NCI-H345 (cell line): ENCODE measurements at places on chromosomes 1 and 21.

GRCh38 chr1:227712648-227713047 is 22.5 kb downstream of the JMJD4 start:
- DNase-seq = no peak

GRCh38 chr1:243406424-243406823 is 150.6 kb downstream of the SDCCAG8 start:
- DNase-seq = no peak

DNA sequence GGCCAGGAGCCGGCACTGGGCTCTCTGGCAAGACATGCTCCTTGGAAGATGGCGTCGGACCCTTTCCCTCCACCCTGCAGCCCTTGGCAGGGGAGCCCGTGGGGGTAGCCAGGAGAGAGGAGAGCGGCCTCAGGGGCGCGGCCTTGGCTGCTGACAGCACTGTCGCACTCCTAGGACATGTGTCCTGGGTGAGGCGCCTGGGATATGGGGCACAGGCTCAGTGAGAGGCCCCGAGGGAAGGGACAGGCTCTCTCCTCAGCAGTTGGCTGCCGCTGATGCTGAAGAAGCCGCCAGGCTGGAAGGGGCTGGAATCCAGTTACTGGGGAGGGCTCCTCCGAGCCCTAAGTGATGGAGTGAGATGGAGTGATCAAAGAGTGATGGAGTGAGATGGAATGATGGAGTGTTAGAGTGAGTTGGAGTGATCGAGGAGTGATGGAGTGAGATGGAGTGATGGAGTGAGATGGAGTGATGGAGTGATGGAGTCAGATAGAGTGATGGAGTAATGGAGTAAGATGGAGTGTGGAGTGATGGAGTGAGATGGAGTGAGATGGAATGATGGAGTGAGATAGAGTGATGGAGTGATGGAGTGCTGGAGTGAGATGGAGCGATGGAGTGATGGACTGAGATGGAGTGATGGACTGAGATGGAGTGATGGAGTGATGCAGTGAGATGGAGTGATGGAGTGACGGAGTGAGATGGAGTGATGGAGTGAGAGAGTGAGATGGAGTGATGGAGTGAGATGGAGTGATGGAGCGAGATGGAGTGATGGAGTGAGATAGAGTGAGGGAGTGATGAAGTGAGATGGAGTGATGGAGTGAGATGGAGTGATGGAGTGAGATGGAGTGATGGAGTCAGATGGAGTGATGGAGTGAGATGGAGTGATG is 27.6 kb upstream of the PKP1 start:
- no peak for DNase-seq

GRCh38 chr1:10557714-10558113 is 83.0 kb downstream of the PEX14 start:
- no peak for DNase-seq

- no peak for DNase-seq
Observed at GRCh38 chr1:192277635-192278034, 39.2 kb upstream of the RGS21 start.

- DNase-seq = no peak
Observed at GRCh38 chr1:119266386-119266785, 102.2 kb upstream of the HAO2 start.

GRCh38 chr1:119124764-119125163 is 15.7 kb downstream of the WARS2 start:
- no peak for DNase-seq

DNA sequence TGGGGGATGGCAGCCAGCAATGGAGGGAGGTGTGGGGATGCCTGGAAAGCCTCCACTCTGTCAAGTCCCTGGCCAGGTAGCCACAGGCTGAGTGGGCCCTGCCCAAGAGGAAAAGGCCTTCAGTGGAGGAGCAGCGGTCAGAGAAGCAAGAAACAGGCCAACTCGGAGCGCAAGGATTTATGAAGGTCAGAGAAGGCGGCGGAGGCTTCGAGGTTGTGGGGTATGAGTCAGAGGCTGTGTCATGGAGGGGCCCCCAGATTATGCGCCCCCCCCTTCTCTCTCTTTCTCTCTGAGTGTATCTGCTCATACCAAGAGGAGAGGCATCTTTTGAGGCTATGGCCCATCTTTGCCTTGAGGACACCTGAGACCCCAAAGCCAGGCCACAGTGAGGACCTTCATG is 99.5 kb downstream of the CASZ1 start:
- DNase-seq = no peak

DNA sequence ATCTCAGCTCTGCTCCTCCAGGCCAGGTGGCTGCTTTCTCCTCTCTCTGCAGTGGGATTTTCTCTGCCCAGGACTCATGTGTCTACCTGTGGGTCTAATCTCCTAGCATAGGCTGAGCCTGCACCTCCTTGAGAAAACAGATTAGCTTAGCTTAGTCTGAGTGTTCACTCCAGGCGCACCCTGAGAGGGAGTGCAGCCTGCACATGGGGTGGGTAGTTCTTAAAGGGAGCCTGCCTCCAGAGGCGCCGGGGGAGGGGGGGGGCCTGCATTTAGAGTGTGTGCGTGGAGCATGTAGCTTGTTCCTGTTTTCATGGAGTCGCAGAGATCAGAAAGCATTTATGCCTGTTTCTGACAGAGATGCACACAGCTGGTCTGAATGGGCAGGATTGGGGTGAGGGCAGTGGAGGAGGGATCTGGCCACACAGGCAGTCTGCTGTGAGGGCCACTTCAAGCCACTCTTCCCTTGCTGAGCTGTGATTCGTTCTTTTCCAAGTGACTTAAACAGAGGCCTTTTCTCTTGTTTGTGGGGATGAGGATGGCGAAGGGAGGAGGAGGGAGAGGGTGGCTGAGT is 45.2 kb downstream of the GALNT2 start:
- DNase-seq = no peak

- no peak for DNase-seq
Observed at GRCh38 chr1:15410884-15411245, 1.2 kb downstream of the EFHD2 start.

DNA sequence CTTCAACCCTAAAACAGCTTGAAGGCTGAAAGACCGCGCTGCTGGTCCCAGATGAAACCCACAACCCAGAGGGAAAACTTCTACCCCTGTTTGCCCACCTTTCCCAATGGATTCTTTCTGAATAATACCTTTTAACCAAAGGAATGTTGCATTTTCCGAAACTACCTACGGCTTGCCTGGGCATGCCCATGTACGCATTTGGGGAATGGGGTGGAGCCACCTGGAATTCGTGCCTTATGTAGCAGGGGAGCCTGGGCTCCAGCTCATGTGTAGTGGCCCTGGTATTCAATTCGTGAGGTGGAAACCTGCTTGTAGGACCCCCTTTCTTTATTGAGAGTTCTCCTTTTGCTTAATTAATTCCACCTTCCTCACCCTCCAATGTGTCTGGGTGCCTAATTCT is 256.6 kb upstream of the RGS18 start:
- DNase-seq = no peak

- DNase-seq = peak; percentile 72
Observed at GRCh38 chr1:153617663-153618062, 1.5 kb upstream of the S100A14 start.

- no peak for DNase-seq
Observed at GRCh38 chr1:184590163-184590750, 164.4 kb downstream of the EDEM3 start.

GRCh38 chr21:33228455-33228854 is 1.3 kb upstream of the IFNAR2 start:
- DNase-seq = no peak

DNA sequence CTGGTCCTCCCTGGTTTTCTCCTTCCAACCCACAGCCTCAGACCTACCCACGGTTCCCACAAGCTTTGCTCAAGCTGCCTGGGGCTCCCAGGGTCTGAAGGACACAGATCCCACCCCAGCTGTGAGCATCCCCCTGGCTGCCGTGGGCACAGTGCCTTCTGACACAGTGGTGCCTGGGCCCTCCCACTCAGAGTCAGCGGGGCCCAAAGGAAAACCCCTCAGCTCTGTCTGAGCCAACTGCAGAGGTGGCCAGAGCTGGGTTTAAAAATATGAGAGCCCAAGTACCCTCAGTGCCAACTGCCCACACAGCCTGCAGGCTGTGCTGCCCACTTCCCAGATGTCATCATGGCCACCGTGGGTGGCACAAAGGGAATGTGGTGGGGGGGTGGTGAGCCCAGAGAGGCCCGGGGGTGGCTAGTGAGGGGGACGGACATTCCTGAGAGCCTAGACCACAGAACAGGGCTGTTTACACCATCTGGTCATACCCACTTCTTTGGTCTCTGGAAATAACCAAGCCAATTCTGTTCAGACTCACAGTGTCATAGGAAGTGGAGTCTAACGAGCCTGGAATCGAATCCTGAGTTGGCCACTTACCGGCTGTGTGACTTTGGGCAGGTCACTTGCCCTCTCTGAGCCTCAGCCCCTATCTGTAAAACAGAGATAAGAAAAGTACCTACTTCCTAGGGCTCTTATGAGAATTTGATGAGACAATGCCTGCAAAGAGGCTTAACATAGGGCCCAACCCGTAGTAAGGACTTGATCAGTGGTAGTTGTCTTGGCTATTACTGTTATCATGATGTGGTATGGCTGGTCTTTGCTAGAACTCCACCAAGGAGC is 85.5 kb downstream of the CAMK2N1 start:
- no peak for DNase-seq

DNA sequence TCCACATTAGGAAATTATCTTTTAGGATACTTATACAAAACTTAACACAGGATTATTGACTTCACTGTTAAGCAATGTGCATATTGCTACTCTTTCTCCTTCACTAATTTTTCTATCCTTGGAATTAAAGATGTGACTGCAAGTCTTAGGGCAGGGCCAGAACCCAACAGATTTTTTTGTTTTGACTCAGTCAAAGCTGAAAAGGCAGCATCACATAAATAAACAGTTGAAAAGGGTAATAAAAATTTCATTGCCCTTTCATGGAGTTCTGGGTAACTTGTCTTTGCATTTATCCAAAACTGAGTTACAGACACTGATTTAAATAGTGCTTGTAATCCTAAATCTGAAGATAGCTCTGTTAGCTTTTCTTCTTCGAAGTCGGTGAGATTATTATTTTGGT is 1.9 kb upstream of the TMEM35B start:
- no peak for DNase-seq

DNA sequence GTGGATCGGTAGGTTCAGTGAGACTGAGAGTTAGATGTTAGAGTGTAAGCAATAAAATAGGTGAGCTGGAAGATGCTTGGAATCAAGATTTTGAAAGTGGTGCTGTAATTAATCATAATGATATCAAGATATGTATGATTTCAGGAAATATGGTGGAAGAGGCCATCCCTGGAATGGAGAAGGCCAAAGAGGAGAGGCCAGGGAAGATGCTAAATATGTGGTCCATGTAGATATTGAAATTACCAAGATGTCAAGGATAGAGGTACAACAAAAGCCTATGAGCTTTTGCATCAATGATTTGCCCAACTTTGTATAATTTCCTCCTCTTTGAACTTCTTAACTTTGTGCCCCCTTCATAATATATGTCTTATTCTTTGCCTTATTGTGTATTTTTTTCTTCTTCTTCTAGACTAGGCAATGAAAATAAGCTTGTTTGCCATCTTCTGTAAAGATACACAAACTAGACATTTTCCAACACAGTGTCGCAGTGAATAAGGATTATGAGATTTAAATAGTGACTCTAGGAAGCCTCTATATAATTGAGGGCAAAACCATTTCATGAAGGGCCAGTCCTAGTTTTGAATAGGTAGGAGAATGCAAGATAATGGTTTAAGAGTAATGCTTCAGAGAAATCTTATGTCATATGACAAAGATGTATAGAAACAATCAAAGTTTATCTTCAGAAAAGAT is 8.9 kb downstream of the PTGS2 start:
- no peak for DNase-seq

GRCh38 chr21:14722841-14723483 is 176.8 kb upstream of the SAMSN1 start:
- no peak for DNase-seq

DNA sequence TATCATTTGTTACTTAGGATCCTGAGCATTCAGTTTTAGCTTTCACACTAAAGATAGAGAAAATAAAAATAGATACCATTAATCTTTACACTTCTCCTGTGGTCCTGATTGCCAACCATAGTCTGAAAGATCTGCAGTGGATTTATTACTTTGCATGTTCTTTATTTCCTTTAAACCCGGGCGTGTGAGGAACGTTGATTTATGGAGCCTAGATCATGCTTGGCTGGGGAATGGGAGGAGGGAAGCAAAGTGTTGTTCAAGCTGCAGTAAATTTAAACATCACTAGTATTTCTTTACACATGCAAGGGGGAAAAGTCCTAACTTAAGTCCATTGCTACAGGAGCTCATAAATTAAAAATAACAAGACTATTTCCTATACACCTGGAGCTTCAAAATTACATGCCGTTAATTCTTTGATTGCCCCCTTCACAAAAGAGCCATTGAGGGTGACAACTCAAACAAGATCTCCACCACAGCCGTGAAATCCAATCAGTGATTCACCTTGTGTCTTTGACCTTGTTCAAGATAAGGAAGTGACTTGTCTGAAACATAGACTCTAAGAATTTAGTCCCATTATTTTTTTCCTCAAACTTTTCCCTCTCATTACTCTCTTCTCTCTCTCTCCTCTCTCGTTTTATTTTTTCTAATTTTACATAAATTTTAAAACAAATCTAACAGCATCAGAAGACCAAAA is 282.7 kb downstream of the KIF26B start:
- no peak for DNase-seq

- DNase-seq = no peak
Observed at GRCh38 chr1:10904396-10905358, 107.8 kb upstream of the TARDBP start.

GRCh38 chr1:12342401-12343003 is 112.7 kb downstream of the VPS13D start:
- peak; percentile 76 for DNase-seq

DNA sequence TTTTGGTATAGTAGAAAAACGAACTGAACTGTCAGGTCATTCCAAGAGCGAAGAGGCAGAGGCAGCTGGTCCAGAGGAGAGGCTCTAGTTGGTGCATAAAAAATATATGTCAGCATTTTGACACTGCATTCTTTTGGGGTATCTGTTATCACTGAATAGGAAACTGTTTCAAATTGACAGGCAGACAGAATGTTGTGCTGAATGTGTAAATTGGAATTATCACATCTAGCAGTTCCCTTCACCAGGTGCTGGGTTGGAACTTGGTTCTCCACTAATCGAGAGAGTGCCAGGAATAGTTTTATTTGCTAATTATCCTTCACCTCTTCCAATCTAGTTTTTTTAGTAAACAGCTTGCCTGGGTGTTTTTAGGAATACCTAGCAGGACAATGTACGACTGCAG is 52.2 kb downstream of the ADGRL2 start:
- DNase-seq = no peak

GRCh38 chr1:89821322-89822108 is 683 bp downstream of the LRRC8D start:
- peak; percentile 67 for DNase-seq

DNA sequence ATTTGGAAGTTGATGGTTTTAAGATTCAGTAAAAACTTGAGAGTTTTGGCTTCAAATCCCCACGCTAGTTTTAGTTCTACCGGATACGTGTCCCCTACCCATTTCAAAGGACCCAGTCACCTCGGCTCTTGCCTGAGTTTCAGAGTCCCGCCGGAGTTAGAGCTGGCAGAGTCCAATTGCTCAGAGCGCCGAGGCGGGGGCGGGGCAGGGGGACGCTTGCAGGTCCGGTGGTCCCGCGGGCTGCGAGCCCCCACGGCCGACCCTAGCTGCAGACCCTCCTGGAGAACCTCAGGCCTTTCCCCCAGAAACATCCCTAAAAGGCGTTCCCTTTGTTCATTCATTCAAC is 765 bp upstream of the VPS45 start:
- peak; percentile 89 for DNase-seq

GRCh38 chr1:25088180-25088701 is 144.1 kb downstream of the SYF2 start:
- DNase-seq = no peak
